B cell (primary cell): ENCODE measurements at places on chromosomes 3 and 15. TPM values are rescaled to one million over a fixed set of nuclear protein-coding genes. Genes with fewer than 3 reads are reported as not detected.

DNA sequence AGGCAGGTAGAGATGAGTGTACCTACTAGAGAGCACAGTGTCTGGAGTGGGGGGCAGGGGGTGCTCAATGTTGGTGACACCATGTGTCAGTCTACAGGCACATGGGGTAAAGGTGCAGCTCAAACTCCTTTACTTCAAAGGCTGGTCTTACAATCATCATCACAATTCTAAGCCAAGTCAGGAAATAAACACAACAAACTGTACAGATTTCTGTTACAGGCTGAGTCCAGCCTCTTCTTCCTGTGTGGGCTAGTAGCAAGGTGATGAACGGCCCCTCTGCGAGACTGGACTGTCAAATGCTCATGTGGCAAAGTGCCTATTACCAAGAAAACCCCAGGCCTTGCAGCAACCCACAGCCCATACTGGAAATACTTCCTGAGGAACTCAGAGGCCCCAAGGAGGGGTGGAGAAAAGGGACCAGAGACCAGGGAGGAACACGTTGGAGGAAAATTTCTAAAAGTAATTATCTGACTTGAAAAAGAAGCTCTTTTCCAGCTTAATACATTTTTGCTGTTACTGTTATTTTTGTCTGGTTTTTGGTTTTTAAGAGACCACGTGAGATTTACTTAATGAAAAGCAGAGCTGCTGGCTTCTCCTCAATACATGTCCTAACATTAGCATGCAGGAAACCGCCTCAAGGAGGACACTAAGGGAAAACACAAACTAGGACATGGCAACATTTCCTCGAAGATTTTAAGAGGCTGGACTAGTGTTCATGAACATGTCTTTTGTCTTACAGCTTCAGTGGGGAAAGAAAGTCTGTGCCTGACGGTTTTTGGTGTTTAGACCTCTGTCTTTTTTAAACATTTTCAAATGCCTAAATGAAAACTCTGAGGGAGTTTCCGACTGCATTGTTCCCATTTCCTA, 29.5 kb downstream of the TBC1D2B start:
- no peak for DNase-seq

GRCh38 chr15:41474436-41474835, 19.2 kb upstream of the ITPKA start:
- DNase-seq, result no peak

The CYP1A1 gene
- total RNA-seq, result not detected in 2 replicates

GRCh38 chr3:13766128-13766527, 113.7 kb downstream of the WNT7A start:
- no peak for DNase-seq

The CNBP gene
- total RNA-seq, result 294 and 304 TPM in 2 replicates

The ATP10A gene
- 0.22 and 1.6 TPM in 2 replicates for total RNA-seq

The CCR5 gene
- total RNA-seq, result 0.15 and 0.17 TPM in 2 replicates

GRCh38 chr3:138942861-138943623, 3.9 kb downstream of the FOXL2 start:
- no peak for DNase-seq

DNA sequence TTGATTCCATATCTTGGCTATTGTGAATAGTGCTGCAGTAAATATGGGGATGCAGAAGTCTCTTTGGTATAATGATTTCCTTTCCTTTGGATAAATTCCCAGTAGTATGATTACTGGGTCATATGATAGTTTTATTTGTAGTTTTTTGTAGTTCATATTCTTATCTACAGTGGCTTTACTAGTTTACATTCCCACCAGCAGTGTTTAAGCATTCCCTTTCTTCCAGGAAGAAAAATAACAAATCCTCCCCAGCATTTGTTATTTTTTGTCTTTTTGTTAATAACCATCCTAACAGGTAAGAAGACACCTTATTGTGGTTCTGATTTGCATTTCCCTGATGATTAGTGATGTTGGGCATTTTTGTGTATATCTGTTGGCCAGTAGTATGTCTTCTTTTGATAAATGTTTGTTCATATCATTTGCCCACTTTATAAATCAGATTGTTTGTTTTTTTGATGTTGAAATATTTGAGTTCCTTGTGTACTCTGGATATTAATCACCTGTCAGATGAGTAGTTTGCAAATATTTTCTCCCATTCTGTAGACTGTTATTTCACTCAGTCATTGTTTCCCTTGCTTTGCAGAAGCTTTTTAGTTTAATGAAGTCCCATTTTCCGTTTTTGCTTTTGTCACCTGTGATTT, 163.3 kb upstream of the THRB start:
- no peak for DNase-seq

The CPNE9 gene
- 0.37 and 1.2 TPM in 2 replicates for total RNA-seq

- DNase-seq, result peak; percentile 76
Observed at GRCh38 chr3:58307639-58308215, 1.4 kb downstream of the HTD2 start.

GRCh38 chr15:39246523-39246922, 334.4 kb upstream of the THBS1 start:
- no peak for DNase-seq

DNA sequence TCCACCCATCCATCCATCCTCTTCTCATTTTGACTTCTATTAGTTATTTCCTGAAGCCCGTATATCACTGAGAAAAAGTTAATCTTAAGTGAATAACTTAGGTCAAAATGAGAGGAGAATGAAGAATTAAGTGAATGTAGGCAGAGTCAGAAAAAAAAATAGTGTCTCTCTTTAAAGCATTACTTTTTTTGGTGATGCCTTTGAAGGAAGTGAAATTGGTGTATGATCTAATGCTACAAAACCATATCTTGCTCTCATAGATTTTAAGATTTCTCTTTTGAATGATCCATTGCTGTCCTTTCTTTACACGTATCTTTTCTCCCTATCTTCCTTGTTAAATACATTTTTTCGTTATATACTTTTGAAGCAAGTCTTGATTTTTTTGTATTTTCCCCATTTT, 23.4 kb downstream of the FNDC3B start:
- no peak for DNase-seq

- DNase-seq, result no peak
Observed at GRCh38 chr3:141677701-141678100, 60.4 kb upstream of the RNF7 start.

- DNase-seq, result no peak
Observed at GRCh38 chr15:70164910-70165715, 67.4 kb upstream of the TLE3 start.

GRCh38 chr15:62165104-62165792, at the start of gene C2CD4B:
TSS of gene C2CD4B (minus strand) at chr15:62165285. CDS start at chr15:62164984, 301 bp downstream.
- DNase-seq, result no peak

The SNTN gene
- not detected in 2 replicates for total RNA-seq

- DNase-seq, result peak; percentile 74
Observed at GRCh38 chr15:85380812-85381642, 624 bp downstream of the AKAP13 start.

The ARPP21 gene
- total RNA-seq, result not detected in 2 replicates

The UBAP1L gene
- 18.4 and 19.9 TPM in 2 replicates for total RNA-seq

The NLGN1 gene
- not detected in 2 replicates for total RNA-seq

The ADGRG7 gene
- not detected in 2 replicates for total RNA-seq

DNA sequence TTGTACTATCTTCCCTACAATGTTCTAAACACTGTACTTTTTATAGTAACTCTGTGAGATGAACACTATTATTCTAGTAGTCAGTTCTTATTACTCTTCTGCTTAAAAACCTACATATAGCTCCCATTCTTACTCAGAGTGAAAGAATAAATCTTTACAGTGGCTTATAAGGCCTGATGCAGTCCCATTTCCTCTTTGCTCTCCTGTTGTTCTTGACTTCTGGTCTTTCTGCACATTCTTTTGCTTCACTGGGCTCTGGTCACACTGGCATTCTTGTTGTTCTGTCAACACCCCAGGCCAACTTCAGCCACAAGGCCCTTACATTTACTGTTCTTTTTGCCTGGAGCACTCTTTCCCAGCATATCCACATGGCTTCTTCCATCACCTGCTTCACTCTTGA, 58.2 kb upstream of the TP63 start:
- DNase-seq, result no peak

DNA sequence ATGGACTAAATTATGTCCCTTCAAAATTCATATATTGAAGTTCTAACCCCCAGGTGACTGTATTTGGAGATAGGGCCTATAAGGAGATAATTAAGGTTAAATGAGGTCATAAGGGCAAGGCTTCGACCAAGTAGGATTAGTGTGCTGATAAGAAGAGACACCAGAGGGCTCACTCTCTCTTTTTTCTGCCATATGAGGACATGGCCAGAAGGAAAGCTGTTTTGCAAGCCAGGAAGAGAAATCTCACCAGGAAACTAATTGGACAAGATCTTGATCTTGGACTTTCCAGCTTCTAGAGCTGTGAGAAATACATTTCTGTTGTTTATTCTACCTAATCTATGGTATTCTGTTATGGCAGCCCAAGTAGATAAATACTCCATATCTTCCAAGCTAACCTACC, 503.6 kb upstream of the NAALADL2 start:
- no peak for DNase-seq

- DNase-seq, result no peak
Observed at GRCh38 chr3:17151598-17152373, 267.0 kb downstream of the PLCL2 start.

DNA sequence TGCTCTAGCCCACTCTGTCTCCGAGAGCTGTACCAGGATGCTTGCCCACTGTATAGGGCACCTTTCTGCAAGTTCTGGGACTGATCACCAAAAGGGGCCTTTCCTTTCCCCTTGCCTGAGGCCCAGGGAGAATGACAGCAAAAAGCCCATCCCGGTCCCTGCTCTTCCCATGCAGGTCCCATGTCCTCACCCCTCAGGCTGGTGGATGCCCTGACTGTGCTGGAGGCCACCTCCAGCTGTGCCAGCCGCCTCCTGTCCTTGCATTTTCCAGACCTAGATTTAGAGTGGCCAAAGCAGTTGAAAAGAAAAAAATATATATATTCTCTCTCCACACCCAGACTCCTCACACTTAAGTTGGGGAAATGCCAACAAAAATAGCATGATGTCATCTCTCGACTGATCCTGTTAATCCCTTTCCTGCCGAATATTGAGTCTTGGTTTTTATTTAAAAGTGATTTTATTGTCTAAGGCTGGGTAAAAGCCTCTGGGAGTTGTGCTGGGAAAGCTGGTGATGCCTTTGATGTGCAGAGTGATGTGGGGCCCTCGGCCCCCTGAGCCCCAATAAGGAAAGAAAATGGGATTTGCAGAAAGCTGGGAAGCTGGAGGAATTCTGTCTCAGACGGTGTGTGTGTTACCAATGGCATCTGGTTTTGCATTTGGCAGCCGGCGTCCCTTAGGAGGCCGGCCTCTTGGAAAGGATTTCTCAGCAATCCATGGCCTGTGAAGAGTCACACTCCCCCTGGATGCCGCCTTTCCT, 29.3 kb upstream of the TPM1 start:
- DNase-seq, result no peak

- no peak for DNase-seq
Observed at GRCh38 chr15:41950489-41950888, 21.9 kb downstream of the EHD4 start.

GRCh38 chr15:47411733-47412132, 305.6 kb upstream of the SEMA6D start:
- DNase-seq, result no peak

- no peak for DNase-seq
Observed at GRCh38 chr3:196168808-196169391, 42.3 kb downstream of the ZDHHC19 start.

DNA sequence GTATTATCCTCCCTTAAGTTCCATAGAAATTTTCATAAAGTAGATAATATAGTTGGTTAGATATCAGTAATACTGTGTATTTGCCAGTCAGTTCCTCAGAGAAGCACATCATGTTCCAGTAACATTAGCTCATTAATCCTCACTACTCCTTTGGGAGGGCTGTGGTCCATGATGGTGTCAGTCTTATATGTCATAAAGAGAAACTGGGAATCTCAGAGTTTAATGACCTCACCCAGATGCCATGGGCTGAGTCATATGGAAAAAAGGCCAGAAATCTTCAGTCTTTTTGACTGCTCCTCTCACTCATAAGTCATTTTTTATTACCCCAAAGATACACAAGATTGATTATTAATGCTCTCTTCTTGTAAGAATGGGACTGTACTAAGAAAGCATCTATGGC, 188.6 kb downstream of the CHL1 start:
- no peak for DNase-seq

DNA sequence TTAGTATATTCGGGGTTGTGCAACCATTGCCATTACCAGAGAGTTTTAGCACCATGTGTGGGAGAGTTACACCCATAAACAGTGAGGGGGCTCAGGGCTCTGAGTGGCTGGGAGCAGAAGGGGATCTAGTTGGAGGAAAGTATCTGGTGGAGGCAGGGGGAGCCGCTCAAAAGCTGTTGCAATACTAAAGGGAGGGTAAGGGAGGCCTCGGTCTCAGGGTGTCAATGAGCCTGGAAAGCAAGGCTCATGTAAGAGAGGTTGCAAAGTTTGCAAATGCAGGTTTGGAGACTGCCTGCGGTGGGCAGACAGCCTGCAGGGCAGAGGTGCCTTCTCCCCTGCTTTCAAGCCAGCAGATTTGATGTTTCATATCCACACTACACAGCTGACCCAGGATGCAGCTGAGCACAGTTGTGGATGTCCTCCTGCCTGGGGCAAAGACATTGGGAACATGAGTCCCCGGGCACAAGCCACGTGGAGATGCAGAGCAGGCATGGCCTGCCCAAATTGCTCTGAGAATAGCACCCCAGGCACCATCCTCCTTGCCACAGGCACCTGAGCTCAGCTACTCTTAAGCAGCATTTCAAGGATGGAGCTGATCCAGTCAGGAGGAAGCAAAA, 181.4 kb downstream of the TLE3 start:
- no peak for DNase-seq

The DNAJA4 gene
- 16.9 and 20.0 TPM in 2 replicates for total RNA-seq

The MINAR1 gene
- total RNA-seq, result 0.27 and 0.29 TPM in 2 replicates

- no peak for DNase-seq
Observed at GRCh38 chr3:145760036-145760435, 400.9 kb downstream of the PLOD2 start.

The ITPKA gene
- 0.22 TPM in 1 of 2 replicates, not detected in the other for total RNA-seq

- DNase-seq, result no peak
Observed at GRCh38 chr15:39404767-39405181, 176.1 kb upstream of the THBS1 start.

GRCh38 chr15:27410996-27411605, 440.1 kb downstream of the GABRG3 start:
- no peak for DNase-seq

The DPPA4 gene
- total RNA-seq, result 2.8 and 3.3 TPM in 2 replicates

The PRICKLE2 gene
- total RNA-seq, result 1.1 and 1.4 TPM in 2 replicates

DNA sequence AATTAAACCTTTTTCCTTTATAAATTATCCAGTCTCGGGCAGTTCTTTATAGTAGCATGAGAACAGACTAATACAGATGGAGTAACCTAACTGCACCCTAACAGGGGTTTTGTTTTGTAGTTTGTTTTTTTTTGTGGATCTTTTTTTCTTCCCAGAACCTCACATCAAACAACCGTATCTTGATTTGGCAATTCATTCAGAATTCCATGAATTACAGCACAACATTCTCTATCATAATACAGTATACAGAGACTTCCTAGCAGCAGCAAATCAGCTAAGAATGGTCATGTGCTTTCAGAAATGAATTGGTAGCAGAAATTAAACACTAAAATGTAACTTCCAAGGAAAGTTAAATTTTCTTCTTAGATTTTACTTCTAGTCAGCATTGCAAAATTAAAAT, 114.6 kb downstream of the TMCC1 start:
- DNase-seq, result no peak
